DND-41 (cell line): ENCODE measurements at places on chromosomes 2 and 18.

DNA sequence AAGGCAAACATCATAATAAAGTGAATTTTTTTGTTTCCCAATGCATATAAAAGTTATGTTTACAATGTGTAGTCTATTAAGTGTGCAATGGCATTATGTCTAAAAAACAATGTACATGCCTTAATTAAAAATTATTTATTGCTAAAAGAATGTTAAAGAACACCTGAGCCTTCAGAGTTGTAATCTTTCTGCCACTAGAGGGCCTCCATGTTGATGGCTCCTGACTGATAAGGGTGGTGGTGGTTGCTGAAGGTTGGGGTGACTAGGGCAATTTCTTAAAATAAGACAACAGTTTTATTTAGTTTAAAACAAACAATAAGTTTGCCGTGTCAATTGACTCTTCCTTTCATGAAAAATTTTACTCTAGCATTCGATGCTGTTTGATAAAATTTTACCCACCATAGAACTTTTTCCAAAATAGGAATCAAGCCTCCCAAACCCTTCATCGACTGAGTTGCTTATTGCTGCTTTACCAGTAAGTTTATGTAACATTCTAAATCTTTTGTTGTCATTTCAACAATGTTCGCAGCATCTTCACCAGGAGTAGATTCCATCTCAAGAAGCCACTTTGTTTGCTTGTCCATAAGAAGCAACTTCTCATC is 32.3 kb downstream of the MAP3K2 start:
- no peaks in the 10 kb centered on the region for H3K4me1 ChIP-seq
- no peak overlapping the region for H3K27ac ChIP-seq
- no peaks in the 10 kb centered on the region for H3K27me3 ChIP-seq

DNA sequence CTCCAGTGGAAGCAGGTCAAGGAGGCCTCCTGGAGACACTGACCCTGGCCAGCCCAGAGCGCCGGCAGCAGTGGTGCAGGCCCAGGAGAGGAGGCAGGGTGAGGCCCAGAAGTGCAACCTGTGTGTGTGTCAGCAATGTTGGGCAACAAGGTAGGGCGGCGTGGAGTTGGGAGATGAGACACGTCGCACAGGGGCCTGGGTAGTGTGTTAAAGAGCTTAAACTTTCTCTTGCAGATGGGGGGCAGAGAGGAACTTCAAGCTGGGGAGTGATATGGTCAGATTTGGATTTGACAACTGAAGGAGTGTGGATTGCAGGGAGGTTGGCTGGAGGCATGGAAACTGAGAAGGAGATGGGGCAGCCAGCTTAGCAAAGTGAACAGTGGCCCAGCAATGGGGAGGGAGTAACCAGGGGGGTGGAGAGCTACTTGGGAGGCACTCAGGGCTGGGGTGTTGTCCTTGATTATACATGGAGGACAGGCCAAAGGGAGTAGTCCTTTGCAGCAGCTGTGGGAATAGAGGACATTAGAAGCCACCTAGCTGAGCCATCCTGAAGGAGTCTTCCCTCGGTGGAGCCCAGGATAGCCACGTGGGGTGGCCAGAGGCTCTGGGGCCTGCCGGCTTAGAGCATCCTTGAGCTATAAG is 278.6 kb upstream of the HS6ST1 start:
- H3K36me3 ChIP-seq: no peaks in the 10 kb centered on the region
- H3K4me3 ChIP-seq: no peak overlapping the region
- no peaks in the 10 kb centered on the region for H3K27me3 ChIP-seq
- no peaks in the 10 kb centered on the region for H3K4me1 ChIP-seq

GRCh38 chr2:28751956-28752630 is 463 bp downstream of the PPP1CB start:
- DNase-seq: peak; percentile 46
- H3K4me1 ChIP-seq: peaks cover 43% of the 10 kb centered on the region
- H3K27me3 ChIP-seq: no peaks in the 10 kb centered on the region
- peak overlapping the region; percentile 97 for H3K27ac ChIP-seq

GRCh38 chr2:162368494-162368893 is 24.6 kb downstream of the GCA start:
- no peak overlapping the region for H3K27ac ChIP-seq
- no peak overlapping the region for H3K4me3 ChIP-seq
- no peak for DNase-seq
- H3K27me3 ChIP-seq: no peaks in the 10 kb centered on the region
- H3K36me3 ChIP-seq: no peaks in the 10 kb centered on the region
- H3K4me1 ChIP-seq: no peaks in the 10 kb centered on the region

GRCh38 chr2:86783615-86784339 is 6.9 kb downstream of the CD8A start:
- no peaks in the 10 kb centered on the region for H3K27me3 ChIP-seq
- no peak overlapping the region for H3K27ac ChIP-seq
- H3K36me3 ChIP-seq: no peaks in the 10 kb centered on the region
- DNase-seq: no peak
- H3K4me1 ChIP-seq: no peaks in the 10 kb centered on the region
- no peak overlapping the region for H3K4me3 ChIP-seq

DNA sequence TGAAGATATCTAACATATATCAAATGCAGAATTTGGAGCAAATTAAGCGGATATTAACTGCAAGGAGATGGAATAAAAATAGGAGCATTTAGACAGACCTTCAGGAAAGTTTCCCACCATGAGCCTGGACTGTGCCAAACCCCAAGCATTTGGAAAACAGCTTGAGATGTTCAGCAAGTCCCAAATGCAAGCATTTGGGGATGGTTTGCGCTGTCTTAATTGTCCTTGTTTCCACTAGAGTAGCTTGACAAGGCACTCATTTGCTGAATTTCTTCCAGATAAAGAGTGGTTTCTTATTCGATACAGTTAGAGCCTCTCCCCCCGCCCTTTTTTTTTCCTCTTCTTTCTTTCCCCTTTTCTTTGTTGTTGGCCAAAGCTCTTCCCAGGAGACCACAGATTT is 77.1 kb upstream of the CDC42EP3 start:
- no peaks in the 10 kb centered on the region for H3K4me1 ChIP-seq
- H3K27me3 ChIP-seq: no peaks in the 10 kb centered on the region
- DNase-seq: no peak
- H3K36me3 ChIP-seq: no peaks in the 10 kb centered on the region
- no peak overlapping the region for H3K4me3 ChIP-seq

DNA sequence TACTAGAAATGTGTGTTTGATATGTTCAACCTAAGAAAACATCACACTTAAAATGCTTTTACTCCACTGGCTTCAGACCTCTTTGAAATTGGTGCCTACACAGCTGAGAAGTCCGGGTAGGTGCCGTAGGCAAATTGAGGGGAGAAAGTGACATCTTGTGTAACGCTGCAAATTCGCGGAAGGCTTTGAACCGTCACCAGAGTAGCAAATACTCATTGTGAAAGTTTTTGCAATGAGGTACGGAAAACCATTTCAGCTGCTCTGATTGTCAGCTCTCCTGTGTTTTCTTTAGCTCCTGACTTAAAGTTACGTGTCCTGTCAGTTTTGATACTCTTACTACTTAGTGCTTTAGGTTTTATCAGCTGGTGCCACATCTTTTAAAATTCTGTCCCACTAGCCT is 224.5 kb downstream of the FAM210A start:
- H3K27ac ChIP-seq: 0 out of 2 replicates have a peak overlapping the region, but pooled peaks have one; percentile 14
- peaks cover 32% of the 10 kb centered on the region for H3K4me1 ChIP-seq
- peaks cover 82% of the 10 kb centered on the region for H3K36me3 ChIP-seq
- no peak for DNase-seq

GRCh38 chr2:200091126-200091525 is 135.7 kb downstream of the MAIP1 start:
- H3K36me3 ChIP-seq: no peaks in the 10 kb centered on the region
- H3K4me1 ChIP-seq: no peaks in the 10 kb centered on the region
- H3K27ac ChIP-seq: no peak overlapping the region
- H3K4me3 ChIP-seq: no peak overlapping the region

GRCh38 chr2:42249887-42250286 is 80.7 kb downstream of the EML4 start:
- H3K27me3 ChIP-seq: no peaks in the 10 kb centered on the region
- peaks cover 12% of the 10 kb centered on the region; the same call in 1 of the 2 replicates for H3K36me3 ChIP-seq
- no peak overlapping the region for H3K4me3 ChIP-seq

GRCh38 chr2:38440655-38441054 is 63.6 kb upstream of the ATL2 start:
- H3K4me1 ChIP-seq: no peaks in the 10 kb centered on the region
- no peak overlapping the region for H3K27ac ChIP-seq
- H3K27me3 ChIP-seq: peaks cover 13% of the 10 kb centered on the region
- no peak overlapping the region for H3K4me3 ChIP-seq
- H3K36me3 ChIP-seq: no peaks in the 10 kb centered on the region
- no peak for DNase-seq

DNA sequence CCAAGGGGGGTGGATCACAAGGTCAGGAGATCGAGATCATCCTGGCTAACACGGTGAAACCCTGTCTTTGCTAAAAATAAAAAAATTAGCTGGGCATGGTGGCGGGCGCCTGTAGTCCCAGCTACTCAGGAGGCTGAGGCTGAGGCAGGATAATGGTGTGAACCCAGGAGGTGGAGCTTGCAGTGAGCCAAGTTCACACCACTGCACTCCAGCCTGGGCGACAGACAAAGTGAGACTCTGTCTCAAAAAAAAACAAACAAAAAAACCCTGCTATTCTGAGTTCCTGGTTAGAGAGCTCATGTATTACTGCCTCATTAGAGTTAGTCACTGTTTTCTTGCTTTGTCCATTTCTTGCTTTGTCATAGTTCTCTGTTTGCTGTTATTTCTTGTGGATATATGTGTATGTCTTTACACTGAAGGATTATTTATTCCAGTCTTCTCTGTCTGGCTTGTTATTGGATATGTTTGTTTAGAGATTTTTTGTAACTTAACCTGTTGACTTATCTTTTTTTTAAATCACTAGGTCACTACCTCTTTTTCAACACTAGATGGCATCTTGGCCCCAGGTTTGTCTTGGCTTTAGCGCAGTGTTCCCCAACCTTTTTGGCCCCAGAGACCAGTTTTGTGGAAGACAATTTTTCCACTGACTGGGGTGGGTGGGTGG is 17.0 kb downstream of the TTLL4 start:
- peaks cover 42% of the 10 kb centered on the region for H3K36me3 ChIP-seq
- H3K27me3 ChIP-seq: no peaks in the 10 kb centered on the region
- H3K27ac ChIP-seq: no peak overlapping the region
- no peak overlapping the region for H3K4me3 ChIP-seq
- H3K4me1 ChIP-seq: no peaks in the 10 kb centered on the region

DNA sequence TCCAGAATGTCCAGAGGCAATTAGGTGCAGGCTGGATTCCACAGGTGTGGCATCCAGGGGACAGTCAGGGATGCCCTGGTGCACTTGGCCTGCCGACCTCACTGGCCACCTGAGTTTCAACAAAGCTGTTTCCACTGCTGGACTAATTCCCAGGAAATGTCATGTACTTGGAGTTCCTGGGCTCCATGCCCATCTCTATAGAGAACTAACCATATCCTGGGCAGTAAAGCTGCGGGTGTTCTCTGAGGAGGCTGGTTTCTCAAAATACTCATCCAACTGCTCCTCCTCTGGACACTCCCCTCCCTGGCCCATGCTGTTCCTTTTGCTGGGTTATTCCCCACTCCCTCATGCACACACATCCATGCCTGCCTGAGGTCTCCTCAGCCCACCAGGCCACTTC is 161.9 kb upstream of the SKOR2 start:
- H3K4me1 ChIP-seq: no peaks in the 10 kb centered on the region
- H3K27me3 ChIP-seq: peaks cover 45% of the 10 kb centered on the region
- DNase-seq: no peak
- no peak overlapping the region for H3K27ac ChIP-seq

DNA sequence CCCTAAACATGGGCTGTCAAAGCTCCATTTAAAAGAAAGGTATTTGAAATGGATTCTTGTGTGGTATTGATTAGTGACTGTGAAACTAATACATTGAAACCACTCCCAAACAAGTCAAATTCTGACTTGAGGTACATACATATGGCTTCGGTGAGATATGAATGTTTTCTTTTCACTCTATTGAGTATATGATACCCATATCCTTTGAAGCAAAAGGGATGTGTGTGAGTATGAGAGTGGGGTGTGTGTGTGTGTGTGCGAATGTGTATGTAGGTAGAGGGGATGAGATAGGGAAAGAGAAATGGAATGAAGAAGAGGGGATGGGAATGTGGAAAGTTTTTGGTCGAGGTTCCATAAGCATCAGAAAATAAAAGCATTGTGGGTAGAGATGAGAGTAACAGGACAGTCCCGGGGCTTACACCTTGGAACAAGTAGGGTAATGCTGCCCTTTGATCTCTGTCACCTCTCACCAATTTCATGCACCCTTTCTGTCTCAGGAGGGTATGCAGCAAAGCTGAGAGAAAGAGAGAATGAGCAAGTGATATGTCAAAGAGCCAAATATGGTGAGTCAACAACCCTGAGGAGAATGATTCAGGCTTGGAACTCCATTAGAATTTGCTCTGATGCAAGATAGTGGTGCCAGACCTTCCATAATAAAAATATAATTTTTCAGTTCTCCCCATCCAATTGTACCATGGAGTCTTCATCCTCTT is 64.0 kb upstream of the ZEB2 start:
- no peaks in the 10 kb centered on the region for H3K36me3 ChIP-seq
- H3K4me1 ChIP-seq: peaks cover 46% of the 10 kb centered on the region
- DNase-seq: no peak
- H3K4me3 ChIP-seq: no peak overlapping the region
- peak overlapping the region; percentile 91 for H3K27ac ChIP-seq
- no peaks in the 10 kb centered on the region for H3K27me3 ChIP-seq

DNA sequence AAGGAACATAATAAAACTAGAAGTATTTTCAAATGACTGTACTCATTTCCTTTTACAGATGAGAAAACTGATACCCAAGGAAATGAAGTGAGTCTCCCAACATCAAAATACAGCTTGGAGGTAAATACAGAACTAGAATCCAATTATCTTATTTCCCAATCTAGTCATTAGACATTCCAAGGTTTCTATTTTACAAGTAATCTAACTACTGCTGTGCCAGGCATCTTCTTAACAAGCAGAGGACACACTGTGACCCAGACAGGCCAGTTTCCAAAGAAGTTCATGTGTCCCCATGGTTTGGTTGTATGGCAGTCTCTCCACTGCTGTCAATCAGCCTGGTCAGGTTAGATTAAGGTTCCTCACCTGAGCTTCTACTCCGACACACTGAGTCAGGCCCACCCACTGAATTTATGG is 143.5 kb downstream of the THADA start:
- H3K36me3 ChIP-seq: no peaks in the 10 kb centered on the region; the same call in 1 of the 2 replicates
- DNase-seq: no peak
- H3K4me1 ChIP-seq: no peaks in the 10 kb centered on the region
- no peaks in the 10 kb centered on the region for H3K27me3 ChIP-seq
- no peak overlapping the region for H3K4me3 ChIP-seq
- no peak overlapping the region for H3K27ac ChIP-seq

- no peaks in the 10 kb centered on the region for H3K36me3 ChIP-seq
- H3K4me3 ChIP-seq: no peak overlapping the region
- H3K27ac ChIP-seq: no peak overlapping the region
- DNase-seq: no peak
- H3K4me1 ChIP-seq: no peaks in the 10 kb centered on the region
- no peaks in the 10 kb centered on the region for H3K27me3 ChIP-seq
Measured at GRCh38 chr2:120923426-120923825, 187.8 kb downstream of the GLI2 start.
